GM23338 (cell line): ENCODE measurements at places on chromosomes 16 and 17. TPM values are rescaled to one million over a fixed set of nuclear protein-coding genes. Genes with fewer than 3 reads are reported as not detected.

SRR gene
- polyA plus RNA-seq = 2.7 and 2.8 TPM in 2 replicates

FOXL1 gene
- 0.05 TPM in 1 of 2 replicates, not detected in the other for polyA plus RNA-seq

MMP2 gene
- 25.2 and 25.6 TPM in 2 replicates for polyA plus RNA-seq

KRTAP16-1 gene
- polyA plus RNA-seq = not detected in 2 replicates

SNTB2 gene
- 4.8 and 6.2 TPM in 2 replicates for polyA plus RNA-seq

CCL4 gene
- polyA plus RNA-seq = not detected in 2 replicates

HIRIP3 gene
- 18.5 and 19.1 TPM in 2 replicates for polyA plus RNA-seq

DCTPP1 gene
- polyA plus RNA-seq = 51.7 and 58.3 TPM in 2 replicates

TBC1D3H gene
- polyA plus RNA-seq = not detected in 2 replicates

YBX2 gene
- 22.1 and 22.5 TPM in 2 replicates for polyA plus RNA-seq

NPB gene
- polyA plus RNA-seq = 2.7 and 3.6 TPM in 2 replicates

HOXB5 gene
- polyA plus RNA-seq = not detected in 2 replicates

GINS2 gene
- polyA plus RNA-seq = 42.0 and 44.4 TPM in 2 replicates

SCGB1C2 gene
- not detected in 2 replicates for polyA plus RNA-seq

SPIRE2 gene
- polyA plus RNA-seq = 5.0 and 6.5 TPM in 2 replicates

CEP112 gene
- polyA plus RNA-seq = 2.6 and 4.3 TPM in 2 replicates

PHOSPHO1 gene
- polyA plus RNA-seq = 0.38 and 0.71 TPM in 2 replicates

GSDMA gene
- not detected in 2 replicates for polyA plus RNA-seq

TBC1D3I gene
- 0.11 TPM in 1 of 2 replicates, not detected in the other for polyA plus RNA-seq

ITGAD gene
- not detected in 2 replicates for polyA plus RNA-seq

KIF1C gene
- polyA plus RNA-seq = 13.5 and 16.8 TPM in 2 replicates

TBC1D3G gene
- not detected in 2 replicates for polyA plus RNA-seq

TTYH2 gene
- polyA plus RNA-seq = 1.4 and 2.1 TPM in 2 replicates

MYCBPAP gene
- polyA plus RNA-seq = 1.7 and 1.8 TPM in 2 replicates

TPSD1 gene
- not detected in 2 replicates for polyA plus RNA-seq

TEKT5 gene
- polyA plus RNA-seq = not detected in 2 replicates

AOC2 gene
- 2.0 and 2.1 TPM in 2 replicates for polyA plus RNA-seq

ELMO3 gene
- 4.5 and 4.7 TPM in 2 replicates for polyA plus RNA-seq

HIGD1B gene
- polyA plus RNA-seq = not detected in 2 replicates

KNOP1 gene
- 190 and 207 TPM in 2 replicates for polyA plus RNA-seq

GDPD1 gene
- 5.8 and 7.8 TPM in 2 replicates for polyA plus RNA-seq

ABI3 gene
- polyA plus RNA-seq = 1.8 and 2.4 TPM in 2 replicates

CDYL2 gene
- polyA plus RNA-seq = 0.82 and 0.90 TPM in 2 replicates
